Activated CD4-positive, alpha-beta T cell treated with anti-CD3 and anti-CD28 coated beads, Interleukin-2, amount 50 U/mL, for 16 hours (primary cell): ENCODE measurements at places on chromosomes 16 and 17.
A peak's percentile ranks its signal among the peaks of the same experiment; 100 is the strongest.

GRCh38 chr17:15490634-15491261 lies 23.3 kb upstream of the CDRT4 start:
- peak; percentile 20 for DNase-seq

DNA sequence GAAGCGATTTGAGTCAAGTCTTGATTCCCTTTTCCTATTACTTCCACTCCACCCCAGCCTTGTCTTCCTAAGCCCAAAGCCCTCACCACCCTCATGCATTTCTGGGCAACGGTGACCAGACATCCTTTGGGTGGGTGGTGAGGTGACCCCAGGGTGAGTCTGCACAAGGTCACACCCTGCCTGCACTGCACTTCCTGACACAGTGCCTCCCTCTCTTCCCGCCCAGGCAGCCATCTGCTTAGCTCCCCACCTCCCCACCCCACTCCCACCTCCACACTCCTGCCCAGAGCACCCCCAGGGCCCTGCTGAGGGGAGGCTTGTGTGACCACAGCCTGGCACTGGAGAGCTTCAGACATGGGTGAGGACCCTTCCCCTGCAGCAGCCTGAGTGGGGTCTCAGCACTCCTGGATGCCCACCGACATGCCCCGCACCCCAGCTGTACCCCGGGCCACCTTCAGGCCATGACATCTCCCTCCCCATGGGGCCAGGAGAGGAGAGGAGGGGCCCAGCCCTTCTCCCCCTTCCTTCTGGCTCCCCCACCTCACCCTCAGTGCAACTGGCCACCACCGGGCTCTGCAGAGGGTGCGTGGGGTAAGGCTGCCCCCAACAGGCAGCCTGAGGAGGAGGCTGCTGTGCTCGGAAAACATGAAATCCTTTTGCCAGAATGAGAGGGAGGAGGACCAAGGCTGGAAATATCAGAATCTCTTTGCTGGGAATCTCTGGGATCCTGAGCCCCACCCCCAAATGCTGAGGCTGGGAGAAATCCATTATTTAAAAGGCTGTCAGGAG lies 68.6 kb downstream of the CCT6B start:
- DNase-seq = peak; percentile 29

DNA sequence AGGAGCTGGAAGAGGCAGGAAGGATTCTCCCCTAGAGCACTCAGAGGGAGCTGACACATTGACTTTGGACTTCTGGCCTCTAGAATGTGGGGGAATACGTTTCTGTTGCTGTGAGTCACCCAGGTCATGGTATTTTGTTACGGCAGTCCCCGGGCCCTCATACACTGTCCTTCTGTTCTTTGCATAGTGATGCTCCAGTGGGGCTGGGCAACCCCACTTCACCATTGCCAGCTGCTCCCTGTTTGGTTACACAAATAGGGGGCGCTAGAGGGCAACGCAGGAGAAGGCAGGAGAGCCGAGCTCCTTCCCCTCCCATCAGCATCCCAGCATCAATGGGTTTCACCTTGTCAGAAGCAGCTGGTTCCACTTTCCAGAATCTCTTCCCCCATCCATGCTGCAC lies 257.7 kb upstream of the FOXF1 start:
- DNase-seq = no peak

GRCh38 chr17:63911657-63912100 lies 621 bp upstream of the CSHL1 start:
- peak; percentile 54 for DNase-seq

GRCh38 chr16:30046588-30046987 lies 15.5 kb upstream of the TLCD3B start:
- DNase-seq = no peak

GRCh38 chr16:23842137-23842600 lies 6.4 kb downstream of the PRKCB start:
- DNase-seq = peak; percentile 94

- no peak for DNase-seq
Measured at GRCh38 chr16:15523092-15523541, 88.7 kb downstream of the BMERB1 start.

GRCh38 chr17:40104594-40105486 lies 4.5 kb upstream of the NR1D1 start:
- DNase-seq = no peak
